ENCODE measurements at places on chromosomes 7 and 10.
A peak's percentile ranks its signal among the peaks of the same experiment; 100 is the strongest.

DNA sequence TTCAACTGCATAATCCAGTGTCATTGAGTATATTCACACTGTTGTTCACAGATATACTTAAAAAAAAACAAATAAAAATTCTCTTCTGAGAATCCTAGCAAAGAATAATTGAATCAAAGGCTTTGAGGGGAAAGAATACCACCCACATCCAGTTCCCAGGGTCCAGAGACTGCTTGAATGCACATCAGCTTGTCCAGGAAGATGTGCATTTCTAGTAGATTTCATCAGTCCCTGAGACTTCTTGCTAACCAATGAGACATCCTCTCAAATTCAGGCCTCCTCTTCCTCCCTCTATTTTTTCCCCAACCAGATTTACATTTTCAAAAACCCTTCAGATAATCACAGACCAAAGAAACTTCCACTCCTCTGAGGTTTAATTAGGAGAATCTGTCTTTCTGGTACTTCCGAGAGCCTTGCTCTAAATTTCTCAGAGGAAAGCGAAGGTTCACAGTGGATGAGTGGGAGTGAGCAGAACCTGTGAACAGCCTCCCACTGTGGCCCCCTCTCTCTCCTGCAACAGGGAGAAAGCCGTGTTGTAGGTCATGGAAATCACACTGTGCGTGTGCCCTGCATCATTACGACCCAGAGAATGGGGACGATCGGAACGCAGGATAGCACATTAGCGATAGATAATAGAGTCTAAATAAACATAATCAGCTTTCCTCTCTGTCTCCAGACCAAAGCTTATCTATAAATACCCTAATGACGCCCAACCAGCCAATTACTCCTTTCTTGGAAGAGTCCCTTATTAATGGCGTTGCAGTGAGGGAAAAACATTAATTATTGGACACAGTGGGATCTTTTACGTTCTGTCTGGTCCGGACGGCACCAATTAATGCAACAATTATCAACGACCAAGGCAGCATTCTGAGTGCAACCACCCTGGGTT, 212.5 kb downstream of the EMX2 start:
- DNase-seq: no peak

GRCh38 chr7:19144661-19145433, at the start of gene FERD3L:
Gene FERD3L (minus strand): TSS chr7:19145421. CDS start chr7:19145362, 59 bp downstream.
- no peak for DNase-seq

GRCh38 chr7:100435401-100436304, 644 bp downstream of the PPP1R35 start:
- peak; percentile 46 for DNase-seq

DNA sequence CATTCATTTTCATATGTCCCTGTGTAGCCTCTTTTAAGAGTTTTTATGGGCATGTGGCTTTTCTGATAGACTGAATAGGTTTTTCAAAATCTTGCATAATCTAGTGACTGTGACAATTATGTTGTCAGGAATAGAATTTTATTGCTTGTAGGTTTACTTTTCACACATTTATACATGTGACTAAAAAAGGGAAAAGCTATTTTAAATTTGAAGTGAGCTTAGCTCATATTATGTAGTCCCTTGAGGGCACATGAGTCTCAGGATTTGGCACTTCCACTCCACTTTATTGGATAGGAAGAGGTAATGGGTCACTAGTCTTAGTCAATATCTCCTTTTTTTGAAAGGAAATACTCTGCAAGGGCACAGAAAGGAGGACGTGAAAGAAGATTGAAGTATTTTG, 247.3 kb downstream of the SUGCT start:
- no peak for DNase-seq
